NCI-H2171 treated with DMSO at 0.1 percent for 48 hours (cell line): ENCODE measurements at places on chromosomes 5 and 9.

- DNase-seq = peak; percentile 63
Observed at GRCh38 chr5:154302161-154302560, 111.6 kb downstream of the GALNT10 start.

DNA sequence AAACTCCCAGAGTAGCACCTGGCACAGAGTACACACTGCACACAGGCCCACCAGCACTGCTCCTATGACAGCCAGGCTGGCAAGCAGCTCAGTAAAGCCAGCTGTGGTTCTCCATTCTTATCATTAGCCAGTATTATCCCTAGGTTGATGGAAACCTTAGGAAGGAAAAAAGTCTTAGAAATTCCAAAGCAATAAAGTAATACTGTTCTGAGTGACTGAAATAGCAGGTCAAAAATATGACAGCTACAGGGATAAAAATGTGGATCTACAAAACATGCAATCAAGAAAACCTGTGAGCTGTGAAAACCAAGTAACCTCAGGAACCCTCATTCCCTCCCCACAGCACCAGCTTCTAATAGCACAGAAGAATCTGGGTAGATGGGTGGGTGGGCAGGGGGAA is 403.5 kb downstream of the SPOCK1 start:
- DNase-seq = no peak

- DNase-seq = no peak
Observed at GRCh38 chr9:97388721-97389238, 23.1 kb upstream of the TDRD7 start.

DNA sequence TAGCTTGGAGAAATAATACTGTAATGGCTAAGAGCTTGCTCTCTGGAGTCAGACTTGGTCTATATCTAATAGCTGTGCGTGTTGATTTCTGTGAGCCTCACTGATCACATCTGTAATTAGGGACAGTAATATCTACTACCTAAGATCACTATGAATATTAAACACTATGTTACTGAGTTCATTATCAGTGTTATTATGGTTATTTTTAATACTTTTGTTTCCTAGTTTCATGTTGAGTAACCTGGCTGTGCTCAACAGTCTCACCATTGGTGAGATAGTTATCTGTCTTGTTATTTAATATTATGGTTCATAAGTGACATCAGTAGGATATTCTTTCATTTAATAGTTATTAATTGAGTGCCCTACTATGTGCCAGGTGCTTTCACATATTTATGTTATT is 22.4 kb upstream of the CAVIN4 start:
- DNase-seq = no peak

- DNase-seq = peak; percentile 92
Observed at GRCh38 chr5:16568875-16569580, 47.8 kb downstream of the RETREG1 start.

- no peak for DNase-seq
Observed at GRCh38 chr5:72561148-72561972, 54.1 kb upstream of the ZNF366 start.

GRCh38 chr9:130336027-130336610 is 70.6 kb downstream of the HMCN2 start:
- DNase-seq = no peak

DNA sequence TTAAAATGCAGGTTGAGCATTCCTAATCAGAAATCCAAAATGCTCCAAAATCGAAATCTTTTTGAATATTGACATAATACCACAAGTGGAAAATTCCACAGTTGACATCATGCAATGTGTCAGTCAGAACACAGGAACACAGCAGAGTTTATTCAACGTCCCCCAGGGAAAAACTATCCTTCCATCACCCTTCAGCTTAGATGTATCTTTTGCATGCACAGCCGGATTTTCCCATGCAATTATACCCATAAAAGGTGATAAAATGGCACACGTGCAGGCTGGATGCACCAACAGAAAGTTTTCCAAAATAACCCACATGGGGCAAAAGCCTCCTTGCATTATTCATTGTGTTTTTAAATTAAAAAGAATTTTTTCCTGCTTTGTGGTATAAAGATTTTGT is 71.2 kb downstream of the RAB24 start:
- DNase-seq = peak; percentile 23

- no peak for DNase-seq
Observed at GRCh38 chr9:81656004-81656403, 33.3 kb downstream of the TLE1 start.

- DNase-seq = no peak
Observed at GRCh38 chr5:5511904-5512416, 89.5 kb downstream of the ICE1 start.

DNA sequence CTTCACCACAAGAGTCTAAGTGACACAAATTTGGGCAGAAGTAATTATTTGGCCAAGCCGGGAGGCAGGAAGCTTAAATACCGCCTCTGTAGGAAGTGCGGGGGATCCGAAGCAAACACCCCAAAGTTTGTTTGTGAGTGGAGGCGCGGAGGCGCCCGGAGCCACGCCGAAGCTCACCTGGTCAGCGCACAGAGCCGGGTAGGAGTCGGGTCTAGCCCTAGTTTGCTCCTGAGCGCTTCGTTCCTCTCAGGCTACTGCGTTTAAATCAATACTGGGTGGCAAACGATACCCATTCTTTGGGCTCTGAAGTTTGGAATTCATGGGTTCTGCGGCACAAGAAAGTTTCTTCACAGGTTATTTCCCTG is 855 bp downstream of the MCC start:
- DNase-seq = no peak

- DNase-seq = no peak
Observed at GRCh38 chr9:6549106-6549800, 96.3 kb downstream of the GLDC start.

DNA sequence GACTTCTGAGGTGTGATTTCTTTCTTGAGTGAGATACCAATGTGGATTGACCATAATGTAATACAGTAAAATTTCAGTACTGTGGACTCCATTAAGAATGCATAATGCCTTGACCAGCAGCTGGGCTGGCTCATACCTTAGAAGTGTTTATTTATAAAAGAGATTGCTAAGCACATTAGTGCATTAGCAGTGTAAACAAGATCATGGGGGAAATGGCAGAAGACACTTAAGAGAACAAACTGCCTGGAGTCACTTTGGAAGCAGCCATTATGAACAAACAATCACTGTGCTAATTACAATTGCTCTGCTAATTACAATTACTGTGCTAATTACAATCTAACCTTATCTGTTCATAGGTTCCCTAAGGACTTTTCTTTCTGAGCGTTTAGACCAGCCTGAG is 104.2 kb downstream of the TRIM32 start:
- DNase-seq = no peak

GRCh38 chr5:167716126-167716775 is 575.2 kb upstream of the WWC1 start:
- no peak for DNase-seq

- DNase-seq = no peak
Observed at GRCh38 chr5:122445070-122445469, 133.0 kb downstream of the SNCAIP start.

DNA sequence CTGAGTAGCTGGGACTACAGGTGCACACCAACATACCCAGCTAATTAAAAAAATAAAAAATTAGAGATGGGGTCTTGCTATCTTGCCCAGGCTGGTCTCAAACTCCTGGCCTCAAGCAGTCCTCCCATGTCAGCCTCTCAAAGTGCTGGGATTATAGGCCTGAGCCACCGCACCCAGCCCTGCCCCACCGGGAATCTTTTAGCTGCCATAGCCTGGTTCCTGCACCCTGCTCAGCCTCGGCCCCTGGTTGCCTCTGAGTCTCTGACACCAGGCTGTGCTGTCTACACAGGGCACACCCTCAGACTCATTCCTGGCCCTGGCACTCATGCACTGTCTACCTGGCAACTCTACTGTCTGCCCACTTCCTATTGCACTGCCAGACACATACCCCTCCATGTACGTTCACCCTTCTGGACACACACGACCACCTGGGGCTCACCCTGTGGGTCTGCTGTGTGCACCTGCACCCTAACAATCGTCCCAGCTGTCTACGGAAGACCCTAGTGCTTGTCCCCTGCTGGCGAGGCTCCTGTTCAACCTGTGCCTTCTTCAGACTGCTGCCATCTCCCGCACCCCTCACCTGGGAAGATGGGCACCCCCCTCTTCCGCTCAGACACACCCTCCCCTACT is 1.4 kb downstream of the PROP1 start:
- no peak for DNase-seq

DNA sequence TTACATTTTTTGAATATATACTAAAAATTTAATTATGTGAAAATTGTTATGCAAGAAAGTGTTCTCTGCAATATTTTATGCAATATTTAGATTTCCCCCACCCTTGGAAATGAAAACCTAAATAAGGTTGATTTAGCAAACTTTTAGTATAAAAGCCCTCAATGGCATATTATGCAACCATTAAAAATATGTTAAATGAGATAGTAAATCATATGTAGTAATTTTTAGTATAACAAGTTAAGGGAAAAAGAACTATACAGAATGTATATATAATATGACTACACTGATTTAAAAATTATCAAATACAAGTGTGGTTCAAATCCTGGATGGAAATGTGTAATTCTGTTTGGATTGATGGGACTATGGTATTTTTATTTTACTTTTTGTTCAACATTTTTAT is 116.9 kb upstream of the MEF2C start:
- no peak for DNase-seq

- peak; percentile 77 for DNase-seq
Observed at GRCh38 chr5:102811972-102812371, 56.9 kb downstream of the PAM start.

- DNase-seq = no peak
Observed at GRCh38 chr5:138653502-138653901, 78.3 kb upstream of the HSPA9 start.

DNA sequence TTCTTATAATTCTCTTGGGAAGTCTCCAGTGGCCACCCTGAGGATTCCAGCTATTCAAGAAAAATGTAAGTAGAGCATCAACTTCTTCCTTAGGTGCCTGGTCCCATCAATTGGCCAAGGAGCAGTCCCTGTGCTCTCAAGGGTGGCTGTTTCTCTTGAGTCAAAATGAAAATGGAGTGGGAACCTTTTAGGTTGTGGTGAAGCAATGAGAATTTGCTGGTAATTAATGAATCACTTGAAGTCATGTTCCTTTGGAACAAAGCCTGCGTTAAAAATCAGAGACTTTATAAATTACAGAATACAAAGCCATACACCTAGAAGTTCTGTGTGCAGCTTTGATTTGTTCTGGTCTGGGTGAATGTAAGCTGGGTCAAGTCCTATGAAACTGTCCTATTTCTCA is 48.9 kb downstream of the IL31RA start:
- DNase-seq = no peak

DNA sequence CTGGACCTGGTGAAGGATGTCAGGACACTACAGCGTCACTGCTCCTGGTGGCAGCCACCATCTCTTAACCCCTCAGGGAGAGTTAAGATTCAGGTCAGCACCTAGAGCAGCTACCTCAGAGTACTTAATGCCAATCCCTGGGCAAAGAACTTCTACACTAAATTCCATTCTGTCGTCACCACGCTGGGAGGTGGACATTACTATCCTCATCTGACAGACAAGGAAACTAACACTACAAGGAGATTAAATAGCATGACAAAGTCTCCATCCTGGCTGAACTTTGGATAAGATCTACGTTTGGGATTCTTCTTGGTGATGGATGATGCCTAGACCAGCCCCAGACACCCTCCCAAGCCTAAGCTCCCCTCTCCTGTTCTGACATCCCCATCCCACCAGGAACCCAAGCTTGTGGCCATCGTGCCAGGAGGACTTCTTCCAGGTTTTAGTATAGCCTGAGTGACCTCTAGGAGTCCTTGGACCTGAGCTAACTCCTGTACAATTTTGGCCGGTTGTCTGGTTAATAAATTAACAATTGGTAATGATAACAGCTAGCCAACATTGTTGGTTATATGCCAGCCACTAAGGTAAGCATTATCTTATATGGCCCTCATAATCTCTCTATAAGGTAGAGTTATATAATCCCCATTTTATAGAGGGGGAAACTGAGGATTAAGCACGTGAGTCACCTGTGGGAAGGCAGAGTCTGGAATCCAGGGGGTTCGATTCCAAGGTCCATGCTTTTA is 54.8 kb downstream of the C5orf15 start:
- no peak for DNase-seq

DNA sequence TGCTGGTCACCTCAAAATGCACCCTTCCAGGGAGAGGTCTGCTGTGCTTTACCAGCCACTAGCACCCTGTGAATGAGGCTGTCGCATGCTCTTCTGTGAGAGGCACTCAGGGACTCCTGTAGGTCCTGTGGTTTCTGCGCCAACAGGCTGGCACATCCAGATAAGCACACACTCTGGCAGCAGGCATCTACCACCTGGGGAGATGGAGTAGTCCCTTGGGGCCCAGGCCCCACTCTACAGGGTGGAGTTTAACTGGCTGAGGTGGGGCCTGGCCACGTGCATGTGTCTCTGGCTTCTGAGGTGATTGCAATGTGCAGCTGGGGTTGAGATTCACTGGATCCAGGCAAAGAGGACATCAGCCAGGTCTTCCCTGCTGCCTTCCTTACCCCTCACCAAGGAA is 32.3 kb downstream of the TMEM174 start:
- DNase-seq = peak; percentile 14

- DNase-seq = no peak
Observed at GRCh38 chr5:3862906-3863305, 267.3 kb downstream of the IRX1 start.

GRCh38 chr5:72006361-72006760 is 100.9 kb upstream of the MAP1B start:
- no peak for DNase-seq

DNA sequence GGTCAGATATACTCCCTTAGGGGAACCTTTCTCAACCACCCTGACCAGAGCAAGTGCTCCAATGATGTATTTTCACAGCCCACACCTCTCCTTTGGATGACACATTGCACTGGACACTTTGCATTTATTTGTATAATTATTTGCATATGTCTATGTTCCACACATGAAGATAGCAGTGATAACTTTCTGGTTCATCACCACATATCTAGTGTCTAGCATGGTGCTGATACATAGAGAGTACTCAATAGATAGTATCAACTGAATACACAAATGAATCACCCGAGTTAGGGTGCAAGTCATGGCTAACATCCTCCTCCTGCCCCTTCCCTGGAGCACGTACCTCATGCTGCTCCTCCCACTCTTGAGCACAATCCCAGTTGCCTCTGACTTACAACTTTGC is 617.6 kb downstream of the EBF1 start:
- DNase-seq = no peak

DNA sequence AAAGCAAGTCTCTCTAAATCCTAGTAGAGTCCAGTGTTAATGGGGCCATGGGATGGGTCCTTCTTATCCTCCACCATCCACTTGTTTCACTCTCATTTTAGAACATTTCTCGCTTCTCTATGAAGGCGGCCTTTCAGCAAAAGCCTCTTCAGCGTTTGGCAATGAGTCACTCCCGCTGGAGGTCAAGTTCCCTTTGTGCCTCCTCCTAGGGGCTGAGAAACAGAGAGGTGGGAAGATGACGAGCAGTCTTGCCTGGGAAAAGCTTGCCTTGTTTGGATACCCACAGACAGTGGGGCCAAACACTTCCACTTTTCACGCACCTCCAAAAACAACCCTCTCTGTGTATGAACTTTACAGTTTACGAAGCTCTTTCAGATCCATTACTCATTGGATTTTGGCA is 168.8 kb downstream of the GABBR2 start:
- no peak for DNase-seq

- DNase-seq = no peak
Observed at GRCh38 chr9:26331223-26331622, 561.4 kb downstream of the CAAP1 start.

- no peak for DNase-seq
Observed at GRCh38 chr5:134552301-134552700, 26.8 kb downstream of the JADE2 start.
